Activated naive CD4-positive, alpha-beta T cell treated with anti-CD3 and anti-CD28 coated beads for 36 hours (primary cell): ENCODE measurements at places on chromosomes 4 and X. TPM values are rescaled to one million over a fixed set of nuclear protein-coding genes. Genes with fewer than 3 reads are reported as not detected.

The TMEM156 gene
- total RNA-seq, result 11.3 TPM

The FAM193A gene
- 20.4 TPM for total RNA-seq

The TMEM35A gene
- not detected for total RNA-seq

DNA sequence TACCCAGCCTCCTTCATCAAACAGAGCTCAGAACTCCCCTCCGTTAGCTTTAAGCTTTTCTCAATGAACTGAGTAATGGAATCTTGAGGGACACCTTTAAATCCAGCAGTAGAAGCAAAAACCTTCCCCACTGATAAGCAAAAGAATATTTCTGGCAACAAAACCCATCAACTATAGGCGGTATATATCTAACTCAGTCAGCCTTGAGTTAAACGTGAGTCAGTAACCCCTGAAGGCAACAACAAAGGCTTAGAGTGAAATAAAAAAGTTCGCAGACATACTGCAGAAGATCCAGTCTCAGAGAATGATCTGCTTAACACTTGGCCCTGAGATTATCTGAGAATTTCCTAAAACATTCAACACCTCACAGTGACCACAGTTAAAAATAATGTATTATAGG lies 77.2 kb downstream of the DMD start:
- no peak for DNase-seq

- no peak for DNase-seq
These were observed 12.4 kb upstream of the CXCL2 start for GRCh38 chr4:74111306-74111975.

DNA sequence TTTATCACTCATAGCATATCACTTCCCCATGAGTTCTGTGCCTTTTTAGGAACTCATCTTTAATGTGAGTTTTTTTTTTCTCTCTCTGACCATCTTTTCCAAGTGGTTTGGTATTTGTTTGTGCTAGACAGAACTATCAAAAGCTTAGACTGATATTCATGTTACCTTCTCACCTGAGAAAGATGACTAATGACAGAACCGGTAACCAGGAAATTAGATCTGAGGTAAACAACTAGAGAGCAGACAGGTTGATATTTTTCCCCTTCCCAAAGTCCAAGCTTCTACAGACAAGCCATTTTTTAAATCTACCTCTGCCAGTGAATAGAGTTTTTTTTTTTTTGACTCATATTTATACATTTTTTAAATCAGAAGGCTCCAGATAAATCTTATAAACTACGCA lies 17.0 kb upstream of the SRD5A3 start:
- DNase-seq, result no peak

GRCh38 chr4:70187216-70187615 lies 8.3 kb upstream of the ODAM start:
- no peak for DNase-seq

DNA sequence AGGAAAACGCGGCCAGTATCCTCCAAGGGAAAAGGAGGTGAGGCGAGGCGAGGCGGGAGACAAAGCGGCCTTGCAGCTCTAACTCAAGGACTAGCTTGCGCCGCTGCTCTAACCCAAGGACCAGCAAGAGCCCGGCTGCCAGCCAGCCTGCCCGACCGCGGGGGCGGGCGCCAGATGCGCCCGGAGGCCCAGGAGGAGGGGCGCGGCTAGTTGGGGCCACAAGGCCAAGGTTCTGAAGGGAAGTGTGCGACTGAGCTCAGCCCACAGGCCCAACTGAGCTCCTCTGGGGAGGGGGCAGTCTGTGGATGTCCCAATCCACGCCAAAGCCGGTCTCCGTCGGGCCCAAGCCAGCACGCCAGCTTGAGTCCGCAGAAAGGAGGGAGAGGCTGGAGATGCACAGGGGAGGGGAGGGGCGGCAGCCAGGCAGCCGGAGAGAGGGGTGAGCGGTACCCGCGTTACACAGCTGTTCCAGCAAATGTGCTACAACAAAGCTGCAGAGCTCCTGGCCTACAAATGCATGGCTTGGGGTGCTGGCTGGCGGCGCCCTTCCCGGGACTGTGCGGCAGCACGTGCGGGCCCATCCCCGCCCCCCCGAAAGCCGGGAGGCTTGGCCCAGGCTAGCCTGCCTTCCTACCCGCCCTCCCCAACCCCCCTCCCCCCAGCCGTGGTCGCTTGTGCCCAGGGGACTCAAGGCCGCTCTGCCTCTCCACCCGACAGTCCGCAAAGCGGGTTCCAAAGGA lies 637 bp downstream of the AMER1 start:
- peak; percentile 8 for DNase-seq

DNA sequence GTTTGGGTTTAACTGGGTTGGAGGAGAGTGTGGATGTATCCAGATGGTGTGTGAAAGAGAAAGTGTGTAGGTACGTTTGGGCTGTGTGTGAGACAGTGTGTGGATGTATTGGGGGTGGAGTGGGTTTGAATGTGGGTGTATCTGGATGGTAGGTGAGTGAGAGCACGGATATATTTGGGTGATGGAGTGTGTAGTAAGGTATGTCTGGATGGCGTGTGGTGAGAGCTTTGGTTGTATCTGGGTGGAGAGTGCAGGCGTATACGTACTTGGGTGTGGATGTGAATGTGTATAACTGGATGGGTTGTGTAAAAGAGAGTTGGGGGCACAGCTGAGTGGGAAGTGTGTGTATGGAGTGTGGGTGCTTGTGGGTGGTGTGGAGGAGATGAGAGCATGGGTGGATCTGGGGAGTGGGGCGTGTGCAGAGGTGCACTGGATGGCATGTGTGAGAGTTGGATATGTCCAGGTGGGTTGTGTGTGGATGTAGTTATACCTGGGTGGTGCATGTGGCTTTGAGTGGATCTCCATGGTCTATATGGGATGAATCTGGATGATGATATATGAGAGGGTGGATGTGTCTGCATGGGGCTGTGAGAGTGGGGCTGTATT lies 6.8 kb downstream of the GPR173 start:
- no peak for DNase-seq

DNA sequence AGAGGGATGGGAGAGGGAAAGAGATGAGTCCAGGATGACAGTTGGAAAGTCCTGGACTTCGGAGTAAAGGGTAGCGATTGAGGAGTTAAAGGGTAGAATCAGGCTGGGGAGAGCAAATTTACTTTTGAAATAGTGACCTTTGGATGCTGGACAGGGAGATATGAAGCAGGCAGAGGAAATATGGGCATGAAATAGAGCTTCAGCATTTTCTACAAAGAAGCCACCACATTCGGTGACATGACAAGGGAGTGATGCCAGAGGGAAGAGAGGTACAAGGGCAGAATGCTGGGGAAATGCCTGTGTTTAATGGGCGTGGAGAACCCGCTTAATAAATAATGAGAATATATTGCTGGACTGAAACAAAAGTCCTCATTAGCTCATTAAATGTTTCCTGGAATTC lies 92.7 kb downstream of the TBL1X start:
- no peak for DNase-seq

DNA sequence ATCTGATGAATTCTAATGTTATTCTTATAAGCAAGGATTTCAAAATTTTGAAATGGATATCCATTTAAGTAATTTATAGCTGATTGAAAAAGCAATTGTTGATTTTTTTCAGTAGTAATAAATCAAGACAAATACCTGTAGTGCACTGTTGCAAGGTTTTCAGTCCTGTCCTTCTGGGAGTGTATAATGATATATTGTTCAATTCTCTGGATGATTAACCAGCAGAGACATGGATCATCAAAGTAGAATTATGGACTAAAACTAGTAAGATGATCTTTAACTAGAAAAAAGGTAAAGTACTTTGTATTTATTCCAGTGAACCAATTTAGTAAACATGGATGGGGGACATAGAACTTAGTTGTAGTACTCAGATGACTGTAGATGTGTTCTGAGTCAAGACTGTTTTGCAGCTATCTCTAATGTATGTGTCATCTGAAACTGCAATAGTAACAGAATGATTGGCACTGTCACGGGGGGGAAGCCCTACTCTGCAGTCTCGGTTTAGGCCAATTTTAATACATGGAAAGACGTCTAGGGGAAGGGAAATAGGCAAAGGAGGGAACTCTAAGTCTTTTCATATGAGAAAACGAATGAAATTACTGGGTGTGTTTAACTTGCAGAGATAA lies 121.9 kb downstream of the GLRA3 start:
- DNase-seq, result peak; percentile 6

GRCh38 chr4:89929425-89930159 lies 34.9 kb downstream of the MMRN1 start:
- no peak for DNase-seq

DNA sequence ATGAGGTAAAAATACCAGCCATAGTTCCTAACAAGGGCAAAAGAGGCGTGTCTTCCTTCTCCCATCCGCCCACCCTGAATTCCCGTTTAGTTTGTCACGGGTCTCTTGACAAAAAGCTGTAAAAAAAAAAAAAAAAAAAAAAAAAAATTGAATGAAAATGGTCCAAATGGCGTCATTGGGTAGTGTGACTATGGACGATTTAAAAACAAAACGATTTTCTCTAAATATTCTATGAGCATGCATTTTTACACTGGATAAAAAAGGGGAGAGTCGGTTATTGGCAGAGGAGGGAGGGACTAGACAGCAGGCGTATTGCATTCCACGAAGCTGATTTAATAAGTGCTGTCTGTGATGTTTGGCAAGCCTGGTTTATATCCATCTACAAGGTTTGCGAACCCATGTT lies at the start of gene FAM133A:
TSS of gene FAM133A (plus strand) at position 338 of the 403 bp plus-strand sequence. CDS start 35,214 bp downstream, outside the sequence.
- peak; percentile 3 for DNase-seq

DNA sequence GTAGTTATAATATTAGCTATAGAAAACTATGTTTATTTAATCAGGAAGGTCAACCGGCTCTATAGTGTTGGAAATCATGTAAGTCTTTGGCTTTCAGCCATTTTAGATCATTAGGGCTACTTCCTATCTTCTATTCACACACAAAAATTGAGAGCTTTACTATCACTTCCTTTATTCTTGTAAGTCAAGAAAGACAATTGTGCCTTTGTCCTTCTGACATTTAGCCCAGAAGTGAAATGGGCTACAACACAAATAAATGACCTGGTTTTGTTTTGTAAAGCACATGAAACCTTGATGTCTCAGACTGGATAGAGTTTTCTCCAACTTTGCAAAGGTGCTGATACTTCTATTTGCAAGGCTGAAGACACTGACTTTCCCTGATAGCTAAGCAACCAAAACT lies 122.4 kb upstream of the ACSL4 start:
- DNase-seq, result no peak

DNA sequence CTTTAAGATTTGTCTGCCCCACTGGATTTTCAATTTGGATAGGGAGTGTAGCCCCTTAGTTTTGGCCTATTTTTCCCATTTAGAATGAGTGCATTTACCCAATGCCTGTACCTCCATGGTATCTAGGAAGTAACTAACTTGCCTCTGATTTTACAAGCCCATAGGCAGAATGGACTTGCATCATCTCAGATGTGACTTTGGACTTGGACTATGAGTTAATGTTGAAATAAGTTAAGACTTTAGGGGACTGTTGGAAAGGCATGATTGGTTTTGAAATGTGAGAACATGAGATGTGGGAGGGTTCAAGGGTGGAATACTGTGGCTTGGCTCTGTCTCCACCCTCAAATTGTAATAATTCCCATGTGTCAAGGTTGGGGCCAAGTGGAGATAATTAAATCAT lies 2480.2 kb downstream of the PCDH7 start:
- no peak for DNase-seq

GRCh38 chrX:70172964-70173363 lies 4.3 kb upstream of the DGAT2L6 start:
- no peak for DNase-seq

- DNase-seq, result no peak
These were observed 170.0 kb downstream of the ARHGAP10 start for GRCh38 chr4:147901916-147902315.

GRCh38 chr4:76703676-76704075 lies 194.3 kb downstream of the SOWAHB start:
- DNase-seq, result no peak

- peak; percentile 69 for DNase-seq
These were observed 52.5 kb downstream of the VGLL1 start for GRCh38 chrX:136584545-136584944.

- DNase-seq, result no peak
These were observed 26.5 kb upstream of the CYBB start for GRCh38 chrX:37753384-37753783.

GRCh38 chr4:153095448-153096204 lies 108.6 kb upstream of the TRIM2 start:
- DNase-seq, result no peak

- peak; percentile 32 for DNase-seq
These were observed 547.5 kb downstream of the SMARCA1 start for GRCh38 chrX:128975745-128976144.

DNA sequence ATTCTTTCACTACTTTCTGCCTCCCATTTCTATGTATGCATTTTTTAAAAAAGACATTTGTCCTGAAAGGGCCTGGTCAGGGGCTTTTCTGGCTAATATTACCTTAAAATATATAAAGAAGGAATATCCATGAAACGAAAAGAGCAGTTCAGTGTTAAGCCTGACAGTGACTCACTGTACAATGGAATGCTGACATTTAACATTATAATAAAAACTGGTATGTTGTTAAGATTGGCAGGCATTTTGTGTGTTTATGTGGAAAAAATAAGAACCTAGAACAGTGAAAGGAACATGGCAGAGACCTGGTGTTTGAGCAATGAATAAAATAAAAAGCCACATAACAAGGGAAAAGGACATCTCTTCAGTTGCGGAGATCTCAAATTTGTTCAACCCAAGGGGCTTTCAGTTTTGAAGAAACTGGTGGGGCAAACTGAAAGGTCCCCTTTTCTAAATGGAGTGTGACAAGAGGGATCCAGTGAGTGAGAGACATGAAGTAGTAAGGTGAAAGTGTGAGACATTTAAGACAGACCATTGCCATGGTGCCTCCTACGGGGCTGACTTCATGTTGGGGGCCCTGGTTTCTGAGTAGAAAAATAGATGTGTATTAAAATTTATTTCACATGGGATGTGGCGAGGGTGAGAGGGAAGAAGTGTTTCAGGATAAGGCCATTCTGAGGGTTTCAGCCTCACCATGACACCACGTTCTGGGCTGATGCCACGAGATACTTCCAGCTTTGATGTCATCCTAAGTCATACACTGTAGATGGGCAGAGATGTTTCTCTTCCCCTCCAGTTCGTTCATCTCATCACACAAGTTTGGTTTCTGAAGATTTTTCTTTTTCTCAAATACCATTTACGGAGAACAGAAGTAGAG lies 324.9 kb downstream of the PPP3CA start:
- no peak for DNase-seq

DNA sequence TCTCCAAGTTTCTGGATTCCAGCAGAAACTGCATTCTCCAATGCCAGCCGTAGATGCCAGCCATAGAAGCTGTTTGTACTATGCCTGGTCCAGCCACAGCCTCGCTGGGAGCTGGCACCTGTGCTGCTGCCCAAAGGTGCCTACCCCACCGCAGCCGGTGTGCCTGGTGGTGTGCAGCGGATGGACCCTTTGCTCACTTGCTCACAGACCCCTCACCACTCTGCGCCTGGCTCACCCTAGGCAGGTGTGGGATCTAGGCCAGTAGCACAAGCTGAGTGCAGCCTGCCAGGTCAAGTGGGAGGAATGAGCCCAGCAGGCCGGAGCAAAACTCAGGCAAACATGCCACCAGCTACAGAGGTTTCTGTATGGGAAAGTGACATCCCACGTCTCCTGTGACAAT lies 463.2 kb downstream of the ADGRL3 start:
- DNase-seq, result no peak

- peak; percentile 73 for DNase-seq
These were observed 26.8 kb upstream of the CLDN24 start for GRCh38 chr4:183348706-183349659.

GRCh38 chrX:68498044-68498507 lies 775 bp upstream of the YIPF6 start:
- peak; percentile 9 for DNase-seq
